RPMI7951 (cell line): ENCODE measurements at places on chromosomes 16 and 17.

DNA sequence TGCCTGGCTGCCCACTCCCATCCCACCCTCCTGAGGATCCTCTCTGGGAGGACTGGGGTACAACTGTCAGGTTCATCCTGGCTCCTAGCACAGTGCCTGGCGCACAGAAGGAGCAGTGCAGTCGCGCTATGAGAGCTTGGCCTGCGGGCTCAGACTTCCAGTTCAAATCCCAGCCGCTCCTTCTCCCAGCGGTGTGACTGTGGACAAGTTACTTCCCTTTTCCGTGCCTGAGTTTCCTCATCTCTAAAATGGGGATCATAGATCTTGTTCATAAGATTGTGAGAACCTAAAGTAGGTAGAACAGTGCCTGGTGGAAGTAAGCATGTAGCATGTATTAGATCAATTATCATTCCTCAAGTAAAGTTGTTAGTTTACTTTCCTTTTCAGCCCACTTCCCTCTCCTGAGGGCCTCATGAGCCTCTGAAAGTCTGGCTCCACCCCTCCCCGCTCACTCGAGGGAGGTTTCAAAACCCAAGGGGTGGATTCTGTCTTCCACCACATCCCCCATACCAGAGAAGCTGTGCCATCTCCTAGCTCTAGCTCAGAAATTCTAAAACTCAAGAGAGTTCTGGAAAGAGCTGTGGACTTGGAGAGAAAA, 19.9 kb upstream of the COL1A1 start:
- DNase-seq, result peak; percentile 77

GRCh38 chr17:2723997-2724783, 12.6 kb upstream of the CLUH start:
- no peak for DNase-seq

- no peak for DNase-seq
Measured at GRCh38 chr17:34930283-34930682, 31.0 kb downstream of the CCT6B start.

GRCh38 chr17:75518983-75519537, 2.7 kb downstream of the TSEN54 start:
- no peak for DNase-seq

DNA sequence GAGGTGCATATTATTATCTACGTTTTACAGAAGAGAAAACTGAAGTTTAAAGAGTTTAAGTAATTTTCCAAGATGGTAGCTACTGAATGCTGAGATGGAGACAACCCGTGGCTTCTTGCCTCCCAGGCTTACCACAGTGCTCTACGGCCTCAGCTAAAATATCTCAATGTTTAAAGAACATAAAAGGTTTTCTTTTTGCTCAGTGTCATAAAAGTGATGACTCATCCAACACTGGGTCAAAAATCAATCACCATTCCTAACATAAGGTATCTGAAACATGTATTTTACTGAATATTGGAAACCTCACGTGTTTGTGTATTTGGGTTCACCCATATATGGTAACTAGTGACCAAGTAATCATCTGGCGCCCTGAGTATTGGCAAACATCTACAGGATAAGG, 18.4 kb downstream of the ABCA9 start:
- DNase-seq, result no peak

- peak; percentile 86 for DNase-seq
Measured at GRCh38 chr16:65510850-65511249, 389.0 kb upstream of the CDH11 start.

- DNase-seq, result no peak
Measured at GRCh38 chr16:80056324-80056723, 455.8 kb upstream of the MAF start.

GRCh38 chr16:70508752-70509151, 14.6 kb downstream of the COG4 start:
- DNase-seq, result no peak

DNA sequence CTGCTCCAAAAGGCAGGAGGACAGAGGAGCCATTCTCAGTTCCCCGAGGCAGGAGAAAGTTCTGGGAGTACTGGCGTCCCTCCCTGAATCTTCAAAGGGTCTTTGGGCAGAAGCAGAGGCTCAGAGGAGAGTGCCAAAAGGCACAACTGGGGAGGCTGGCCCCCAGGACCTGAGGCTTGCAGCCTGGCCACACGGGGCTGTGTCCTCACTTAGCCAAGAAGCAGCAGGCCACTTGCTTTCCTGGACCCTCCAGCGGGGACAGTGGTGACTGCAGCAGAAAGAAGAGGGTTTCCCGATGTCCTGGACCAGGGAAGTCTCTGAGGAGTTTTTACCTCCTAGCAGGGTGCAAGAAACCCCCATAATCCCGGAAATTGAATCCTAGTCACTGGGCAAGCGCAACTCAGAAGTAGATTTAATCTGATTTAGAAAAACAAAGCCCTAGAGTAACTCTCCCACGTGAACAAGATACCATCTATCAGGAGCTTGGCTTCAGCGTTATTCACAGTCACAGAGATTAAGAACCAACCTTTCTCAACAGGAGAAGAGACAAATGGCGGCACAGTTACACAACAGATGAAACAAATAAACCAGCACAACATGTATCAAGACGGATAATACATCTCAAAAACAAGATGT, 25.5 kb upstream of the BCO1 start:
- DNase-seq, result no peak

DNA sequence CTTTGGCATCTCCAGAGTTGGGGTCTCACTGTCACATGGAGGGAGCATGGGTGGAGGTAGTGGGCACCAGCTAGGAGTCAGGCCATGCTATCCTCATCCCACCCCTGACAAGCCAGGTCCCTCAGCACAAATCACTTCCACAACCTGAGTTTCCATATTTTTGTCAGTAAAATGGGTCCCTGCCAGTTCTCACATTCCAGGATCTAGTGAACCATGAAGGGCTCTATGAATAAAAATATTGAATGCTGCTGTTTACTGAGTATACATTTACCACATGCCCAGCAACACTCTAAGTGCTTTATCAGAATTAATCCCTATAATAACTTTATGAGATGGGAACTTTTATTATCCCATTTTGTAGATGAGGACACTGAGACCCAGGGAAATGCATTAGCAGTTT, 16.8 kb downstream of the SEZ6 start:
- no peak for DNase-seq

DNA sequence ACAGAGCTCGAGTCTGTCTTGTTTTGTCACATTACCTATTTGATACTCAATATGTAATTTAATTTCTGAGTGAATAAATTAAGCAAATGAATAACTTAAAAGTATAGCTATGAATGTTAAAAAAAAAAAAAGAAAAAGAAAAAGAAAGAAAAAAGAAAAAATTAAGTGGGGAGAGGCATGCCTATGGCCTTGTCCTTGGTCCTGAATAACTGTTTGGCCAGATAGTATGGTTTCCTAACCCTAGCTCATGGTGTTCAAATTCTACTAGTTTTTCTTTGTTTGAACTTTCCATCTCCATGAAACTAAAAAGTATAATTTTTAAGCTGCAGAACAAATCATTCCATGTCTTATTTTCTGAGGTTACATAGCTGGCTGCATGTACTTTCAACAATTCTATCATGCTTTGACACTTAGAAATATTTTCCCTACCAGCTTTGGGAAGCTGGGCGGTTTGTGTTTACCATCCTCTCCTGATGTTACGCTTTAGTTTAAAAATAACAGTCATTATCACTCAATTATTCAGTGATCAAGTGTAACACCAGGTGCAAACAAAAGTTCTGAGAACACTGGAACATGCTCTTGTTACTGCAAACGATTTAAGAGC, 31.8 kb downstream of the TOX3 start:
- no peak for DNase-seq

- no peak for DNase-seq
Measured at GRCh38 chr17:82937411-82938371, 97.9 kb upstream of the ZNF750 start.

DNA sequence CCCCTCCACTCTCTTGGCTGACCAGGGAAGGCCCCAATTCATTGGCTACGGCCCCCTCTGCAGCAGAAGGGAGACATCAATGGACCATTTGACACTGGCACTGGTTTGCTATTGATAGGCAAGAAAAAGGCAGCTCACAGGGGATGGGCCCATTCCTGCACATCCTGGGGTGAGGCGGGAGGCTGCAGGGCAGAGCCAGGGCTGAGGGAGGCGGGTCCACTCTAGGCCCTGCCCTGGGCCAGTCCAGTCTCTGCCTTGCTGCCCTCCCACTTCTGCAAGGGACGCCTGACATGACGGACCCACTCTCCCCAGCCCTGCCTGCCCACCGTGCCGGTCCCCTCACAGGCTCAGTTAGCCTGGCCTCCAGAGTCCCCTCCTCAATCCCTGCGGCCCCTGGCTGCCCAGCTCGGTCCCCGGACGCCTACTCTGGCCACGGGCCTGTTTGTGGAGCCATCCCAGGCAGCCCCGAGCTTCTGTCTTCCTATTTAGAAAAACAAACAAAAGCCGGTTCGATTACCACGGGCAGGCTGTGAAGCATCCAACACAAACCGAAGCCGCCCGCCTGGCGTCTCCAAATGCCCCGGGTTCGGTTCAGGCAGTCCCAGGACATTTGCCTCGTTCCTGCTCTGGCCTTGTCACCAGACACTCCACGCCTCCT, 160.7 kb downstream of the IRX5 start:
- no peak for DNase-seq

DNA sequence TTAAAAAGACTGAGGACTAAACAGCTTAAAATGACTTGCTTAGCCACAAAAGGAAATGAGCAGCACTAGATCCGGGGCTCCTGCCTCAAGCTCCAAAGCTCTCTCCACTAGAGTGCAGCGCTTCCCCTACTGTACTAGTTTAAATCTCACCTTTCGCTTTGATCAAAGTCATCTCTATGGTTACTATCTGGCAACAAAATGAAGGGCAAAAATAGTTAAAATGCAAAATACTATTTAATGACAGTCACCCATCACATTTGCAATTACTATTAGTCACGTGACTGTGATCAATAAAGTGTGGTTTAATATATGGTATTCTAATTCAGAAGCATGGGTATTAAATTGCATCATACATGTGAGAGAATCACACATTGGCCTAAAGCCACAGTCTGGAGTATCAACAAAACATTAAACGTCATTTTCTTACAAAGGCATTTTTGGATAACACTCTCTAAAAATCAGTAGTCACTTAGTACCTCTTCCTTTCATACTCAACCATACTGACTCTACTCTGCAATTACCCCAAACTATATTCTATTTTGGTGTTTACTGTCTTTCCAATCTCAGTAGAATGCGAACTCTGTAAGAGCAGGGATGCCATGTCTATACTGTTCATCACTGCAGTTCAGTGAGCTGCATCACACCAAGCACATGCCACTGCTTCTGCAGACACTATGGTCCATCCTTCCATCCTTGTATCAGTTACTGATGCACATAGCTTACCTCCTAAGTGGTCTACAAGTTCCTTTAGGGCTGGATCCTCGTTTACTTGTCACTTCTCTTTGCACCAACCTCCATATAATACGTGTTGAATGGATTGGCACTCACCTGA, 6.2 kb downstream of the PSMD12 start:
- no peak for DNase-seq

- no peak for DNase-seq
Measured at GRCh38 chr17:82806645-82807044, 33.2 kb downstream of the ZNF750 start.

GRCh38 chr17:35486920-35487732, 38.6 kb upstream of the SLFN13 start:
- DNase-seq, result peak; percentile 79

- no peak for DNase-seq
Measured at GRCh38 chr17:21291862-21292261, 7.4 kb downstream of the MAP2K3 start.

DNA sequence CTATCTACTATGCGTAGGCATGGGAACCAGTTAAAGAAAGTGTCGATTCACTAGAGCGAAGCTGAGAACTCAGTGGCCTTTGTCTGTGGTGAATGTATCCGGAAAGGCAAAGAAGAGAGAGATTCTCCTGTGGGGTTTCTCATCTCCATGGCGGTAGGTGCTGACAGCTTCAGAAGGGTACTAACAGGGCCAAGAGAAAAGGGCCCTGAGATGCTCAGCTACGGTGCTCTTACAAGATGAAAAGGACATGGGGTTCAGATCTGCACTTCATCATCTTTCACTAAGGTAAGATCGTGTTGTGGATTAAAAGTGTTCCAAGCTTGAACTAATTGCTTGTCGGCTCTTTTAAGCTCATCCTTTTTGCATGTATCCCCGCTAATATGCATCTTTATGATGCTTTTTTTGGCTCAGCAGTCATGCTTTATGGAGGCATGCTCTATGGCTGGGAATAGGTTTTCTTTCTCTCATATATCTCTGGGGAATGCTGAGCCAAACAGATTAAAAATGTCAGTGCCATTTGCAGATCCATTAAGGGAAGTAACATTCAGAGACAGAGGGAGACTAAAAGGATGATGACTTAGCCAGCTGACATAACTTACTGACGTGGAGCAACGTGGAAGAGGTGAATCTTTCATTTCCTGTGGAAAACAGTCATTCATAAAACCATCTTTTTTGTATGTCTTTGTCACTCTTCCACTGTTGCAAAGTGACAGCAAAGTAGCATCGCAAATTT, 29.9 kb downstream of the KCNJ16 start:
- no peak for DNase-seq

DNA sequence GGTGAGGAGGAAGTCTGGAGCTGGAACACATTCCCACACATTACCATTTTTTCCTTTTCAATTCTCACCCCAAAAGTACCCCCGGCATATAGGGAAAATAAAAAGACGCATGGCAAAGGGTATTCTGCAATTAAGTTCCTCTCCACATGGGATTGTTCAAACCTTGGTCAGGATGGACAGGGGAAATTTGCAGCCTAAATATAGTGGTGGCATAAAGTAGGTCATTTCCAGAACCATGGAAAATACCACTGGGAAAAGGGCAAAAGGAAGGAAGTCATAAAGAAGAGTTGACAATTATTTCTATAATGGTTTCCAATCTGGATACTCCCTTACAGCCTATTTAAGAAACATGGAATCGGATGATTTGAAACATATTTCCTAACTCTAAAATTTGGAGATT, 135.8 kb downstream of the STX8 start:
- no peak for DNase-seq

- no peak for DNase-seq
Measured at GRCh38 chr16:2485811-2486507, 11.0 kb downstream of the TBC1D24 start.

DNA sequence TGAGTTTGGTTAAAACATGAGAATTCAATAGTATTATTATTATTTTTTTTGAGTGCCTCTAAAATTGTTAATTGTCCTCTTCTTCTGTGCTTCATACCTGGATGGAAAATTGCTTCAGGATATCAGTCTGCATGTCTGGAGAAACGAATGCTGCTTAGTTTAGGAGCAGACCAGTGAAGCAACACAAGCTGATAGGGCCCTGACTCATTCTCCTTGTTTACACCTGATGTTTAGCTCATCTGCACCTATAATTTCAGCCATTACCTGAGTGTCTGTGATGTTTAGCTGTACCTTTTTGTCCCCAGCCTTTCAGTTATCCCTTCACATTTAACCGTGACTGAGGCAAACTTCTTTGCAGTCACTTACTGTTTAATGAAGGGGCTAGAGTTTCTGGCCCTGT, 14.8 kb downstream of the SNTB2 start:
- no peak for DNase-seq
